ENCODE measurements at places on chromosomes 1 and 21.

DNA sequence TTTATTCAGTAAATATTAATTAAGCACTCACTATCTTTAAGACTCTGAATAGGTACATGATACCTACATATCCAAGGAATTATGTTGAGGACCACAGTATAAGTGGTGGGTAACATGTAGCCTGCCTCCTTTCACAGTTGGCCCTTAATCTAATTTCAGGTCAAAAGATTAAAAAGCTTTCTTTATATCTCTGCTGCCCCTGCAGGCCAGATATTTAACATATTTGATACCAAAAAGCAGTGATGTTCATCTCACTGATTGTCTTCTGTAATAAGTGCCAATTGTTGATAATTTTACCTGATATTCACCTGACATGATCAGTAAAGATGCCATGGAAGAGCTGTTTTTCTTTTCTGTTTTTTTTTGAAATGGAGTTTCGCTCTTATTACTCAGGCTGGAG is 36.5 kb downstream of the RLF start:
- no peak for DNase-seq

- DNase-seq = no peak
Observed at GRCh38 chr1:214500340-214501055, 50.9 kb downstream of the PTPN14 start.

GRCh38 chr1:94143173-94143808 is 22.3 kb upstream of the ABCA4 start:
- DNase-seq = no peak

- DNase-seq = no peak
Observed at GRCh38 chr1:246897302-246897701, 34.4 kb downstream of the AHCTF1 start.

DNA sequence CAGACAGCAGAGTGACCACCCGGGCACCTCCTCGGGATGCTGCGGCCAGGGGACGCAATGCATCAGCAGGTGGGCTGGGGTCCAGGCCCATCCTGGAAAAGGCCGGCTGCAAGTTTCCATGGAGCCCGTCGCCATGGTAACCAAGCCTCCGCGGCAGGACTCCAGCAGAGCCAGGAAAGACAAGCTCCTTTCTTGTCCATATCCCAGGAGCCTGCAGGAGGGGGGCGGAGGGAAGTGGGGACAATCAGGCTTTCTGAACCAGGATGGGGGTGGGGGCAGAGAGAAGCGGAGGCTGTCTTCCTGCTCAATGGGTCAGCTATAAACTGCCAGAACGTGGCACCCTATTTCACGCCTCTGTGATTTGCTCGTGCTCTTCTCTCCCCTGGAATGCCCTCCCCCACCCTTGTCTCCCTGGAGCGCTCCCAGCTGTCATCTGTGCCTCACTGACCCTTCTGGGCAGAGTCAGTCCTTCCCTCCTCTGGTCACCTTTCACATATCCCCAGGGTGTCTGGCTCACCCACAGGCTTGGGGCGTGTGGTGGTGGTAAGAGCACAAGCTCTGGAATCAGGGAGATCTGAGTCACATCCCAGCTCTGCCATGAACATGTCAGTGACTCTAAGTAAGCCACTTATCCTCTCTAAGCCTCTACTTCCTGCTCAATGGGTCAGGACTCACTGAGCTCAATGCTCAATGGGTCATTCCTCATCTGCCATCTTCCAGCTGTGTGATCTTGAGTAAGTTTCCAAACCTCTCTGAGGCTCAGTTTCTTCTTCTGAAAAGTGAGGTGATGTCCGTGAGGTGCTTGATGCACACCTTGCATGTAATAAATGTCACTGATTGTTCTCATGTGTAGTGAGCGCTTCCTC is 58.9 kb upstream of the LAPTM5 start:
- peak; percentile 96 for DNase-seq

GRCh38 chr1:201290551-201290950 is 7.2 kb downstream of the PKP1 start:
- no peak for DNase-seq

- DNase-seq = no peak
Observed at GRCh38 chr1:230827801-230828200, 40.5 kb downstream of the C1orf198 start.

GRCh38 chr1:39729030-39729429 is 9.7 kb upstream of the PPIE start:
- no peak for DNase-seq

GRCh38 chr1:222953585-222953984 is 138.7 kb downstream of the DISP1 start:
- no peak for DNase-seq

GRCh38 chr1:26094677-26095383 is 16.8 kb upstream of the PDIK1L start:
- peak; percentile 83 for DNase-seq

DNA sequence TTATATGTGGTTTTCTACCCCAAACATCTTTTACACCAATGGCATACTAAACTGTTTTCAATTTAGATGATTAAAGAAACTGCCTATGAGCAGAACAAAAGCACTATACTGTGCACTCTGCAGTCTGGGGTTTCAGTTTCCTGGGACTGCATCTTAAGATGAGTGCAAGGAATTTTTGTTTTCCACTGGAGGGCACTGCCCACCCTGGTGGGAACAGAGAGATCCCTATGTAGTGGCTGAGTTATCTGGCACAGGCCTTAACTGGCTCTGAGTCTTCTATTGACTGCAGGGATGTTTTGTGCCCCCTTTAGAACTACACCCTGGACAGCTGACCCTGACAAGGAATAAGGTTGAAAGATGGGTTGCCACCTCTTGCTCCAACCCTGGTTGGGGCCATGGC is 12.0 kb downstream of the PROK1 start:
- no peak for DNase-seq

DNA sequence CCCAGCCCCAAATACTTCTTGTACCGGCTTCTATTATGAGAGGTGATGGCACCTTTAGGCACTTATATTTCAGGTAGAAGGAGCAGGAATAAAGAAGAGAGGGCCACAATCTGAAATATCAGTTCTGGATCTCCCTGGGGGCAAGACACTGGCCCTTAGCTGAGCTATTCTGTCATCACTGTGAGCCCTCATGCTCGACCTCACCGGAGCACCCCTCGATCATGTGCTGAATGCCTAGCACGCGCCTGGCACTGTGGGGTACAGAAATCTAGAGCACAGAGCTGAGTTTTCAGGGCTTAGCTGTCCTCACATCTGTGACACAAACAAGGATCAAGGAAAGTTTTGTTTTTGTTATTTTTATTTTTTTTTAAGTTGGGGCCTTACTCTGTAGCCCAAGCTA is 7.6 kb upstream of the MX1 start:
- no peak for DNase-seq

GRCh38 chr1:113041569-113042284 is 31.3 kb upstream of the LRIG2 start:
- no peak for DNase-seq

DNA sequence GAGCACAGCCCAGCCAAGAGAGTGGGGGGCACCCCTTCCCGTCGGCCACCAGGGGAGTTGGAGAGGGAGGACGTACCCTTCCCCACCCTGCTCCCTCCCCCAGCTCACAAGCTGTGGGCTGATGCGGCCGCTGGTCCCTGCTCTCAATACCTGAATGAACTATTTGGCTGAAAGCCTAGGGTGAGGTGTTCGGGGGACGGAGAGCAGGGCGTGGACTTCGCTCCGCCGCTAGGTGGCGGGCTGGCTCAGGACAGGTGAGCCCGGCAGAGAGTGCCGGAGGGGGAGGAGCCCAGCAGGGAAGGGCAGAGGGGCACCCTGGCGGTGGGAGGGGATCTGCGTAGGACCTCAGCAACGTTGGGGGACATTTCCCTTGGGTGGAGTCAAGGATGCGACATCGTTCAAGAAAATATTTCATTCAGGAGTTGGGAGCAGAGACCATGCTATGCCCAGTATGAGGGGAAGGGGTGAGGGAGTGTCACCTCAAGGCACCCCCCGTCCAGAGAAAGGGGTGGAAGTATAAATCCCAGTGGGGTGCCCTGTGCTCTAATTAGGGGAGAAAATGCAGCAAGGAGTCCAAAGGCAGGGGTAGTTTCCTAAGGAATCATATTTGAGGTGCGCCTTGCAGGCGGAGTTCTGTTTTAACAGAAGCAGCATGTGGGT is 12.0 kb upstream of the RHBG start:
- DNase-seq = peak; percentile 97

DNA sequence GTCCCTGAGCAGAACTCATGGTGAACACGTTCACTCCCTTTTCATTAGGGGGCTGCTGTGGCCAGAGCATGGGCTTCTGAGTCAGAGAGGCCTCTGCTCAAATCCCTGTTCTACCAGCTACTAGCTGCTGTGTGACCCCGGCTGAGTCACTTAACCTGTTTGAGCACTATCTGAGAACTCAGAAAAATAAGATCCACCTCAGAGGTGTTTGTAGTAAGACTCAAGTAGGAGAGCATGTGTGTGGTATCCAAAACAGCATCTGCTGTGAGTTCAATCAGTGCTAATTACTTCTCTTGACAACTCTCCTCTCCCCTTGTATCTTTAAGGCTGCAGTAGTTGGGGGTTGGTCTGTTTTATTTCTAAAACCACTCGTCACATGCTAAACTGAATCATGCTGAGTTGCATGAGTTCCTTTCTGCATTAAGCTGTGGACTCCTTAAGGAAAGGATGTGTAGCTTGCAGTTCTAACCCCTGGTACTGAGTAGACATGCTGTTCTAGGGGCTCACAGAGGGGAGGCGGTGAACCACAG is 39.7 kb upstream of the JUN start:
- DNase-seq = no peak

GRCh38 chr1:19734472-19734999 is 65.2 kb downstream of the TMCO4 start:
- DNase-seq = no peak

All from GM23338 (cell line).